NCI-H2227 treated with DMSO at 0.1 percent for 48 hours (cell line): ENCODE measurements at places on chromosomes 16 and 17.
A peak's percentile ranks its signal among the peaks of the same experiment; 100 is the strongest.

- DNase-seq, result peak; percentile 43
These were observed 767 bp downstream of the ARSG start for GRCh38 chr17:68291836-68292688.

- DNase-seq, result no peak
These were observed 66.9 kb downstream of the ZNF423 start for GRCh38 chr16:49788986-49789385.

DNA sequence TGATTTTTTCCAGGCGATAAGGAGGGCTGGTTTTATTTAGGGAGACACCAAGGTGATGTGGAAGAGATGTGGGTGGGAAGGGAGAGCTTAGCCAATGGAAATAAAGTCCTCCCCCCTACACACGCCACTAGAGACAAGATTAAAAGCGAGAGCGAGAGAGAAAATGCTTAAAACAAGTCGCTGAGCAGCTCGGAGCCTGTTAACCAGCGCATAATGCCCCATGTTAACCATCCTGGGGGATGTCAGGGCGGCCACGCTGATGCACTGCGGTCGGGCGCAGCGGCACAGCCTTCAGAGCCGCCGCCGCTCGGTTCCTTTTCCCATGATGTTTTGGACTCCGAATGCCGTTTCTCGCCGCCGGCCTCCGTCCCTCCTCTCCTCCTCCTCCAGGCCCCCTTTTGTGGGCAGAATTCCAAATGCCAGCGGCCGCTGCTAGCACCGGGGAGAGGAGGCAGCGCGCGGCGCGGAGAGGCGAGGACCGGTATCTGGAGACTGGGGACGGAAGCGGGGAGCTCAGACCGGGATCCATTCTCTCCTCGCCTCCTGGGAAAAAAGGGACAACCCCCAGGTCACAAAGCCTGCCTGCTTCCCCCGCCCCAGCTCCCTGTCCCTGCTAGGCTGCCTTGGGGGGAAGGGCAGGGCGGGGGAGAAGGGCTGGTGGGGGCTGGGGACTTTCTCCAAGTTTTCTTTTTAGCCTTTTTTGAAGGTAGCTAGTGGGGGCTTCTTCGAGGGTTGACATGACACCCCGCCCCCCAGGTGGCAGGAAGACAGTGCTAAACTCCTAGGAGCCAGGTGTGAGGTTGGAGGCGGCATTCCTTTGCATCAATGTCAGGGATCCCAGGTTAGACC is 98.1 kb upstream of the CCL2 start:
- peak; percentile 7 for DNase-seq

DNA sequence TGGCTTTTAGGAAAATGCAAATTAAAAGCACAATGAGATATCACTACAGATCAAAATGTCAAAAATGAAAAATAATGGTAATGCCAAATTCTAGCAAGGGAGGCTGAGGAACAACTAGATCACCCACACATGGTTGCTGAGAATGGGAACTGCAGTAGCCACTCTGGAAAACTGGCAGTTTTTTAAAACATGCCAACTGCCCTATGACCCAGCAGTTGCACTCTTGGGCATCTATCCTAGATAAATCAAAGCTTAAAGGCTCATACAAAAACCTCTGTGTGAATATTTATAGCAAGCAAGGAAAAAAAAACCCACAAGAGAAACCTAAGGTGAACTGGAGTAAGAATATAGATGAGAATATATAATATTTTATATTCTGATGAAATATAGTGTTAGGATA is 104.3 kb downstream of the PRKCB start:
- DNase-seq, result no peak

DNA sequence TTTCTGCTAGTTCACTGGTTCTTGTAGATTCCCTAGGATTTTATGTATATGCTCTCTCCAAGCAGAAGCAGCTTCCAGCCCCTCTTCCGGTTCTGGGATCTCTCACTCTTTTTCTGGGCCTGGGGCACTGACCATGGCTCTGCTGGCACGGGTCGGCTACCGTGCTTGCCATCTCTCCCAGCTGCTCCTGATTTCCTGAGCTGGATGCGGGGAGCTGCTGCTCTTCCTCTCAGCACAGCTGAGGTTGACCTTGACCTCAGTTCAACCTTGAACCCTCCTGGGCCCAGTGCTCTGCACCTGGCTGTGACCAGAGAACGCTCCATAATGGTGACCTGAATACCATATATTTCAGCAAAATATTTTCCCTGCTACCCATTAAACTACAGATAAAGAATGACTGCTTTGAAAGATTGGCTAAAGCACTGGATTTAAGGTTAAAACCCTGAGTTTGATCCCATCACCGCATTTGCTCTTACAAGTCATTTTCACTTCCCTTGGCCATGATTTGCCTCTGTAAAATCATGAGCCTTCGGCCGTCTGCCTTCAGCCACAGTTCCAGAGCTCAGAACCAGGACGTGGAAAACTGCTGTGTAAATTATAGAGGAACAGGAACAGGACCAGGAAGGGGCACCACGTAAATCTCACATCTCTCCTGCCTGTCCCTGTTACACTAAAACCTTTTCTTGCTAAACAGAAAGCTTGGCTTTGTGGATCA is 130.8 kb upstream of the CHMP6 start:
- DNase-seq, result no peak

GRCh38 chr17:80279895-80280294 is 19.2 kb downstream of the RNF213 start:
- no peak for DNase-seq
